Erythroblast (primary cell): ENCODE measurements at places on chromosomes 12 and 14.
A peak's percentile ranks its signal among the peaks of the same experiment; 100 is the strongest.

DNA sequence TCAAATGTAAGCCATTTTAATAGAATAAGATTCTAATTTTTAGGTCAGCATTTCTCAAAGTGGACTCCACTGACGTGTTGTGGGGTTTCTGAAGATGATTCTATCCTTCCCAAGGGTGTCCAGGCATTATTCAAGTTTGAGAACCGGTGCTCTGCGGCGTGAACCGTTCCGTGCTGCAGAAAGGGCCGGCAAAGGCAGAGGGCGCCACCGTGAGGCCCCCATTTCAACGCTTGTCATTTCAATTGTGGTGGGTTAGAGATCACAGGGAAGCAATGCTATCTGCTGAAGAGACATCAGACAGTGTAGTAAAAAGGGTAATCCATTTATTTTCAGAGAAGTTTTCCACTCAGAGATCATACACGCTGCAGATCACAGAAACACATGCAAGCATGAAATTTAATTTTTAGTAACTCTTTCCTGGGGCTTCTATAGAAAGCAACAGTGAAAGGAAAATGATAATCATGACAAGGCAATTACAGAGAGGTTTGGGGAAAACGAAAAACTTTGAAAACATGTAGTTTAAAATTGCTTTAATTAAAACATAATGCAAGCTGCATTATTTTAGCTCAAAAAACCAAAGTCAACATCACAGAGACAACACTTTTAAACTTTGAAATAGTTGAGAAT lies 201.7 kb downstream of the EXOC5 start:
- peak; percentile 61 for DNase-seq

DNA sequence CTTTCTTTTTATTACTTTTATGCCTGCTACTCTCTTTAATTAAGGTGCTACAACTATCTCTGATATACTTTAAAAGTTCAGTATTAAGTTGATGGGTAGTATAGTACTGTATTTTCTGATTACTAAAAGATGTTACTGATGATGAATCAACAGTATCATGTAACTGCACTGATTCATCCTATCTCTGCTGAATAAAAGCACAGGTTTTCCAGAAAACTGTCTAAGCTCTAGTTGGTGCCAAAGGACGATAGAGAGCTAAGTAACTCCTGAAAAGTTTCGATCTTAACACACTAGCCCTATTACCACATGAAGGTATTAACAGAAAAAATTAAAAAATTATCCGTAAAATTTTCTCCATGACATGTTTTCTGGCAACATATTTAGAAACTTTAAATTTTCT lies 2.1 kb downstream of the SCAF11 start:
- DNase-seq: peak; percentile 10

- no peak for DNase-seq
Measured at GRCh38 chr14:88164906-88165534, 158.0 kb downstream of the KCNK10 start.

DNA sequence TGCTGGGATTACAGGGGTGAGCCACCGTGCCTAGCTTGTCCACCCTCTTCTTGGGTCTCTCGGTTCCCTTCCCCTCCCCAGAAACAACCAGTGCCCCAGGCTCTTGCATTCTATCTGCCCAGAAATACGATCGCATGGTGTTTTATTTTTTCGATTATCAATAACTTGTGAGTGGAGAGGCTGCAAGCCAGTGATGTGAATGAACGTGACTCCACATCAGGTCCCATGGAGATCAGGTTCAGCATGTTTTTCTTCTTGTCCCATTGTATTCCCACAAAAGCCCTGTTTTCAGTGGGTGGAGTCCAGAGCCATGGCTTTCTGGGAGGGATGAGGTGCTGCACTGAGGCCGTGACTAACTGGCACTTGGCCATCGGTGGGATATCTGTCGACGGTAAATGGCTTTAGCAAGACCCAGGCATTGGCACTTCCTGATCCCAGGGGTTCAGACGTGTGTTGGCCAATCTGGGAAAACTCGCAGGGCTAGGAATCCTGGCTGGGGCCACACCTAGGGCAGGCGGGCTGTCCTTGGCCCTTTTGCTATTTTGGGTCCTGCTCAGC lies 12.7 kb upstream of the HNF1A start:
- no peak for DNase-seq

GRCh38 chr12:24955389-24955788 lies 6.5 kb upstream of the BCAT1 start:
- DNase-seq: no peak

DNA sequence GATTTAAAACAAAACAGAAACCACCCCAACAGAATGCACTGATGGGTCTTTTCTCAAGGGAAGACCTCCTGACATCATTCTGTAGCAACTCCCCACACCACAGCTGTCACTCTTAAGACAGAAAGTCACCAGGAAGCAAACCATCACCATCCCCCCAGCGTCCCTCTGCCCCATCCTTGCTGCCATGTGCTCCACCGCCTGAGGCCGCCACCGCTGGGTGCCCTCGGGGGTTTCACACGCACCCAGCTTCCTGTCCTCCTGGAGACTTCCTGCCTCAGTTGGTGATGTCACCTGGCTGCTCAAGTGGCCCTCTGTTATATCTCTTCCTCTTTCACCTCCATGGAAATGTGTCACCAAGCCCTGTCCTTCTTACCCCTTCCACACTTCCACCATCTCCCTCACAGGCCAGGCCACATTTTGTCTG lies 71.4 kb upstream of the GPR68 start:
- no peak for DNase-seq

GRCh38 chr14:93219103-93219726 lies 12.2 kb downstream of the UBR7 start:
- peak; percentile 79 for DNase-seq

- DNase-seq: no peak
Measured at GRCh38 chr12:88895634-88896033, 315.4 kb upstream of the KITLG start.
